Stimulated activated CD4-positive, alpha-beta T cell treated with anti-CD3 and anti-CD28 coated beads, Interleukin-1b, Interleukin-23, amount 100 ng/mL, for 48 hours (primary cell): ENCODE measurements at places on chromosomes 7 and 10.

- no peak for DNase-seq
These were observed 40.6 kb upstream of the PTPRZ1 start for GRCh38 chr7:121832347-121832746.

- no peak for DNase-seq
These were observed 512.5 kb downstream of the ETV1 start for GRCh38 chr7:13476881-13477444.

DNA sequence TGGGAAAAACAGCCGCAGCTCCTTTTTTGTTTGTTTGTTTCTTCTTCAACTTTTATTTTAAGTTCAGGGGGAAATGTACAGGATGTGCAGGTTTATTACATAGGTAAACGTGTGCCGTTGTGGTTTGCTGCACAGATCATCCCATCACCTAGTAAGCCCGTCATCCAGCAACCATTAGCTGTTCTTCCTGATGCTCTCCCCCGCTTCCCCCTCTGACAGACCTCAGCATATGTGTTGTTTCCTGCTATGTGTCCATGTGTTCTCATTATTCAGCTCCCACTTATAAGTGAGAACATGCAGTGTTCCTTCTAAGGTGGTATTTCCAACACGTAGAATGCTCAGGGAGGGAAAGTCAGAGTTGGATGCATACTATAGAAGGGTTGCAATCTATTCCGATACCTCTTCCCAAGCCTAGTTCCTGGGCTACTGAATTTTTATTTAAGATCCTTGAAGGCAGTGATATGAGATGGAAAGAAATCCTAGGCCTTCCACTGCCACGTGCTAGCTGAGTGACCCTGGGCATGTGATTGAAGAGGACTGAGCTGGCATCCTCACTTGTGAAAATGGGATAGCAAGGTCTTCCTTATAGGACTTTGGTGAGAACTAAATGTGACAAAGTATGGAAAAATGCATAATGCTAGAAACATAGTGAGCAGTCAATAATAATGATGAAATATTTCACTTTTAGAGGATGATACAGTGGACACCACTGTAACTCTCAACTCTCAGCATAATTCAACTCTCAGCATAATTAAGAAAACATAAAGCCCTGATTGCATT is 278.5 kb downstream of the REEP3 start:
- DNase-seq, result no peak

GRCh38 chr7:31497516-31497915 is 16.4 kb upstream of the ITPRID1 start:
- no peak for DNase-seq

GRCh38 chr7:157964016-157964415 is 623.6 kb downstream of the PTPRN2 start:
- no peak for DNase-seq

GRCh38 chr10:10865303-10865702 is 152.4 kb upstream of the CELF2 start:
- DNase-seq, result no peak

DNA sequence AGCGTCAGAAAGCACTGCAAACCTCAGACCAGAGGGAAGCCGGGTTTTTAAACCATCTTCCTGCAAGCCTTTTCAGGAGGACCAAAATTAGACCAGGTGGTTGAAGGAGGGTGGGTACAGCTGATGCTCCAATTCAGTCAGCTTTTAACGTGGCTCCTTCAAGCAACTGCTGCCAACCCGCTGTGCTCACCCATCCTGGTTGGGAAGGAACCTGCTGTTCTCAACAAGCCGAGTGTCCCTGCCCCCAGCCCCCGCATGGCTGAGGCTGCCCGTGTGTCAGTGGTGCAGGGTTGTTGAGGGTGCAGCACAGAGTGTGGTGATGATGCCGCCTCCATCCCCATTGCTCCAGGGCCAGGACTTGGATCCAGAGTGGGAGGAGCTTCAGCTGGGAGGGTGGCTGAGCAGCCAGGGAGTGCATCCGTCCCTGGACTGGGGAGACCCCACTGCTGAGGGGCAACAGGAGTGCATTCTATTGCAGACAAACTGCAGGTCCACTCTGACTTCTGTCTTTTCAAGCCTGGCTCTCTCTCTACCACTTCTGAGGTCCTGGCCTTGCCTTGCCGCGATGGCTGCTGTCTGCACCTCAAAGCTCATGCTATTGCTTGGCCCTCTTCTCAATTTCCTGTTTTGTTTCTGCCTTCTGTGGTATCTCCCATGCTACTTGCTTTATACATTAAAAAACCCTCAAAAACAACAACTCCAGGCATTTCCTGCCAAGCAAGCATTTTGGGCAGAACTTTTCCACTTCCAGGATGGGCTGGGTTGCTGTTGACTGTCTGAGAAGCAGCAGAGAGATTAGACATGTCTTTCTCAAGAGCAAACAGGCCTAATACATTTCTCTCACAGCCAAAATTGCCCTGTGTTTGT is 134.7 kb downstream of the DNAJB6 start:
- DNase-seq, result no peak

- no peak for DNase-seq
These were observed 7.0 kb upstream of the PPP1R35 start for GRCh38 chr7:100443096-100443840.

DNA sequence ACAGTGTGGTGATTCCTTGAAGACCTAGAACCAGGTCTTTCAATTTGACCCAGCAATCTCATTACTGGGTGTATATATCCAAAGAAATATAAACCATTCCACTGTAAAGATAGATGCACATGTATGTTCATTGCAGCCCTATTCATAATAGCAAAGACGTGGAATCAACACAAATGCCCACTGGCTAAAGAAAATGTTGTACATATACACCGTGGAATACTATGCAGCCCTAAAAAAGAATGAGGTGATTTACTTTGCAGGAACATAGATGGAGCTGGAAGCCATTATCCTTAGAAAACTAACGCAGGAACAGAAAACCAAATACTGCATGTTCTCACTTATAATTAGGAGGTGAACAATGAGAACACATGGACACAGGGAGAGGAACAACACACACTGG is 278.0 kb upstream of the KCND2 start:
- no peak for DNase-seq

GRCh38 chr10:13739183-13739582 is 152.4 kb downstream of the PRPF18 start:
- DNase-seq, result no peak

DNA sequence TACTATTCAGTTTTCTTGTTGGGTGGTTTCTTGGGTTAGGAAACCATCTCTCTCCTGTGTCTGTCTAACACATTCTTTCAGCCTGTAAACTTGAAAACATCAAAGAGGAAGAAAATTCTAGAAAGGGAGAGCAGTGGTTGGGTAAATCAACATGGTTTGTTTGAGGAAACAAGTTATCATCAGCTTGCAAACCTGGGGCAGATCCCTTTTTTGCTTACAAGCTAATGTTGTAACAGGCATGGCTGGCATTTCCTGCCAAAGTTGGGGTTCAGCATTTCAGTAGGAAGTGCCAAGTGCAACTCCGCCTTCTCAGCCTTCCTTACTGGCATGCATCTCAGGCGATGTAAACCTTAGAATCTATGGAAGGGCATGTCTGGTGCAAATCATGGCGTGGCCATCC is 112.6 kb downstream of the EEPD1 start:
- DNase-seq, result no peak

GRCh38 chr10:26455567-26456315 is 17.6 kb downstream of the APBB1IP start:
- DNase-seq, result no peak

- no peak for DNase-seq
These were observed 184.7 kb upstream of the KAT6B start for GRCh38 chr10:74641659-74642058.

DNA sequence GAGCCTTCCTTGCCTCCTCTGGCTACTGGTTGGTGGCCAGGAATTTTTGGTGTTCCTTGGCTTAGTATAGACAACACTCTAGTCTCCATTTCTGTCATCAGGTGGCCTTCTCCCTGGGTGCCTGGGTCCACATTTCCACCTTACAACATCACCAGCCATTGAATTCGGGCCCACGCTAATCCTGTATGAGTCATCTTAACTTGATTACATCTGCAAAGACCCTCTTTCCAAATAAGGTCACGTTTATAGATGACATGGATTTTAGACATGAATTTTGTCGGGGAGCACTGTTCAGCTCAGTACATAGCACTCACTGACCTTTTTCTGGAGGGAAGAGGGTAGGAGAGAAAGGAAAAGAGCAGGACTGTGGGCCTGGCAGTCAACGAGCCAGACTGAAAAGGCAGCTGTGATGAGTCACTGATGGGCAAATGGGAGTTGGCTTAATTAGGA is 39.4 kb downstream of the MMRN2 start:
- no peak for DNase-seq

DNA sequence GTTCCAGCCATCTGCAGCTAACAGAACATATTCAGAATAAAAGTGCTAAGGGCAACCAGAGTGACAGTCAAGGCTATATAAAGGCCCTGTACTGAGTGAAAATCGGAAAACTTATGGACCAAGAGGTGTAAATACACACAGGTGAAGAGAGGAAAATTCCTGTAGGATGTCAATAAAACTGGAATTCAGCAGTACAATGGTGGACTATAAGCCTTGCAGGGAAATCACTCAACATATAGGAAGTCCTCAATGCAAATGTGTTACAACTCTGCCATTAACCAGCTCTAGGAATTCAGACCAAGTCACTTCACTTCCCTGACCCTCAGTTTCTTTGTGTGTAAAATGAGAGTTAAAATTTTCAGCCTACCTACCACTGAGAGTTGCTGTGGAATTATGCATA is 7.7 kb downstream of the USP6NL start:
- DNase-seq, result no peak

GRCh38 chr10:120969219-120969645 is 118.1 kb downstream of the WDR11 start:
- DNase-seq, result no peak

GRCh38 chr7:36037121-36037662 is 115.9 kb upstream of the EEPD1 start:
- no peak for DNase-seq

DNA sequence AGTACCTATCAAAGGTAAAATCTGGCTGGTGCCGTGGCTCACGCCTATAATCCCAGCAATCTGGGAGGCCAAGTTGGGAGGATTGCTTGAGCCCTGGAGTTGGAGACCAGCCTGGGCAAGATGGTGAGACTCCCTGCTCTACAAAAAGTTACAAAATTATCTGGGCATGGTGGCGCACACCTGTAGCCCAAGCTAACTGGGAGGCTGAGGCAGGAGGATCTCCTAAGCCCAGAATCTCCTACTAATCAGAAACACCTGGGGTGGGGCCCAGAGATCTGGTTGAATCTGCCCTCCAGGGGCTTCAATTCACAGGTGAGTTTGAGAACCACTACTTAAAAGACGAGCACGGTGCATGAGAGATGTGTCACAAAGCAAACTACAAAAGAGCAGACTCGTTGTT is 2.4 kb downstream of the PLA2G12B start:
- DNase-seq, result no peak

GRCh38 chr10:129958148-129958628 is 5.9 kb downstream of the EBF3 start:
- DNase-seq, result no peak

- DNase-seq, result no peak
These were observed 393.2 kb upstream of the PODXL start for GRCh38 chr7:131949659-131950058.

- no peak for DNase-seq
These were observed 20.9 kb downstream of the MAP3K8 start for GRCh38 chr10:30454744-30455510.

DNA sequence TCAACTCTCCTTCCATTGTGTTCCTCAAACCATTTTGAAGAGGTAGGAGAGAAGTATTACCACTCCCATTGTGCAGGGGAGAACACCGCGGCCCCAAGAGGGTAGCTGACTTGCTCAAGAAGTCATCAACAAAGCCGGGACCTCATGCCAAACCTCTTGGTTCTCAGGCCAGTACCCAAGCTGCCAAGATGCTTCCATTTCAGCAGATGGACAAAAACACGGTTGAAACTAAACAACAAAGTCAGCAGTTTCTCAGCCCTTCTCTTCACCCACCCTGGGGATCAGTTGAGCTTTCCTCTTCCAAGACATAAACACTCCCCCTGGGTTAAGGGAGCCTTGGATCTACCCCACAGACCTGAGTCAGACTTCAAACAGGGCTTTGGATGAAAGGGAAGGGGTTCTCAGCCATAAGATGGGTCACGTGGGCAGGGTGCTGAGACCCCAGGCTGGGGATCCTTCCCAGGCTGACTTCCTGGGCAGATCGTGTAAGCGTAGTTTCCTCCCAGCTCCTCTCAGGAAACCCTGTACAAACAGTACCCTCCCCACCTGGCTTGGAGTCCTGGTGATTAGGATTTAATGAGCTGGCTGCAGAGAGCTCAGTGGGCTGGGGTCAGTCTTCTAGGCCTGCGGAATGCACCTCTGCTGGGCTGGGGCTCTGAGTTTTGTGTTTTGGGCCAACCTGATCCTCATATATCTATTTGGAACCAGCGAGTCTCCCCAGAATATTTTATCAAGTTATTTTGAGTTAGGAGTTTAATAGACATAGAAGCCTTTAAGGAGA is 27.3 kb downstream of the EMX2 start:
- DNase-seq, result no peak

GRCh38 chr10:35875016-35875676 is 233.1 kb upstream of the FZD8 start:
- no peak for DNase-seq

- no peak for DNase-seq
These were observed 260.1 kb downstream of the SLC25A13 start for GRCh38 chr7:96061844-96062243.

GRCh38 chr10:88562152-88562551 is 21.0 kb downstream of the RNLS start:
- DNase-seq, result no peak

DNA sequence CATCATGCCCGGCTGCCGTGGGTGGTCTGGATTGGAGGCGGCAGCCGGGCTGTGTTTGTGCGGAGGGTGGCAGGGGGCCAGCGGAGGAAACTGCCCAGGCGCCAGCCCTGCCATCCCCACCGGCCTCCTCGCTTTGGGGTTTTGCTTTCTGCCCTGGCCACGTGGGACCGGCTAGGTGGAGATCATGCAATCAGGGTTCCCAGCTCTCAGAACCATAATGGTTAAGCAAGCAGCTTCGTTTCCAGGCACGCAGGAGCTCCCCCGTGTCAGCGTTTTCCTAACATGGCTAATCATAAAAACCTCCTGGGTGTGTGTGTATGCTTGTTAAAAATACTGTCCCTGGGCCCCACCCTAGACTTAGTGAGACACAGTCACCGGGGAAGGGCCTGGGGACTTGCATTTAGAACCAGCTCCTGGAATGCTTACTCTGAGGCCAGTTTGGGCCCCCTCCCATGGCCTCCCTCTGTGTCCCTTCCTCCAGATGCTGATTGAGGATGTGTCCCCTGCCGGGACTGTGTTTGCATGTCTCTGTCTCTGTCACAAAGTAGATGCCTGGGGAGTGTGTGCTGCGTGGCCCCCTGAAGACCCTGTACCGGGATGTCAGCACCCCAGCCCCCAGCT is 119.3 kb downstream of the CUX1 start:
- DNase-seq, result no peak

DNA sequence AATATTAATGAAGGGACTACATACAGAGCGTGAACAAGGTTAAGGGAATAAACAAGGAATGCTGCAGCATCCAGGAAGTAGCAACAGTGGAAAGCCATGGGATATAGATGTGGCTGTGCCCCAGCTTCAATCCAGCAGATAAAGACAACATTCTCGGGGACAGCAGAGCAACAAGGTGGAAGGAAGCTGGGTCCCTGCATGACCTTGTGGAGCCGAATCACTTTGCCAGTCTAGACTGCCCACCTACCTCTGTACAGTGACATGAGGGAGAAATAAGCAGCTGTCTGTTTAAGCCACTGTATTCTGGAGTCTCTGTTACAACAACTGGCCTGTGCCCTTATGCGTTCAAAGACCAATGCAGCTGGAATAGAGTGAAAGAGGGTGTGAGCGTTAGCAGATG is 30.1 kb upstream of the SAMD8 start:
- no peak for DNase-seq
